NCI-H2029 (cell line): ENCODE measurements at places on chromosomes 2 and 18.

GRCh38 chr18:68742206-68742605 is 27.3 kb upstream of the TMX3 start:
- no peak for DNase-seq

DNA sequence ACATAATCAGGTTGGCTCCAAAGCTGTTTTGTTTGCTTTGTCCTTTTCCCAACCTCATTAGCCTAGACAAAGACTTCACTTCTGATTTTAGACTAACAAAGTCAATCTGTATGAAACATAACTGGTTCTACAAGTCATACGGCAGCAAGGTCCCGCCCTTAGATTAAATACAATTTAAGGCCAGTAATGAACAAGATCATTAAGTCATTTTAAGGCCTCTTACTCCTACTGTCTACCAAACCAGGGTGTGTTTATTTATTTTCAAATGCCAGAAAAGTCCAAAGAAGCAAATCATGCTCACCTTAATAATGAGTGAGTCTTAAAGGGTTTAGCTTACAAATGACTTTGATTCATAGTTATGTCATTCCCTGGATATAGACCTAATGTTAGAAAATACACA is 148.4 kb upstream of the ACVR2A start:
- DNase-seq: no peak

GRCh38 chr2:48016225-48017019 is 110.1 kb upstream of the FBXO11 start:
- no peak for DNase-seq

DNA sequence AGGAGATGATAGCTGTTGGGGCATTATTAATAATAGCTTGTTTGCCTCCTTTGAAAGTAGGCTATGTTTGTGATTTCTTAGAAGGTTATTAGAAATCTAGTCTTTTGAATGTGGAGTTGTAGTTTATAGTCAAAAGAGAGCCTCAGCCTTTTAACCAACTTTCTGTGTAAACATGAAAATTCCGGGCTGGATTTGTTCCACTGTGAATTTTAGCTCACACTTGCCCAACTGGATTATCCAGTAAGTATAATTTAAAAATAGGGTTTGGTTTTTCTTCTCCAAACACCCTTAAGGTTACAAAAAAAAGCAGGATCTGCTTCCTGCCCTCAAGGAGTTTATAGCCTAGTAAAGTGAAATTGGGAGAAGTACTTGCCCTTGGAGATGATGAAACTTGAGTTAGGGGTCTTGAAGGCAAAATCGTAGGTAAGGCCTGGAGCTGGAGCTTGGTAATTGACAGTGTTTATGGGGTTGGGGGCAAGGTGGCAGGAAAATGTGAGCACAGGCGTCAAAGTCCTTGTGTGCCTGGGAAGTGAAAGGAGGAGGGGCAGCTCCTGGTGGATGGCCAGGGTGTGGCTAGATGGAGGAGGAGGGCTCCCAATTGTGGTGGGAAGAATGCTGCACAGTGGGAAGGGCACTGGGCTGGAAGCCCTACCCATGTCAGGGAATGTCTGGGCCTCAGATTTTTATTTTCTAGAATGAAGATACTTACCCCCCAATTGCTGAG is 21.3 kb downstream of the ITGA6 start:
- no peak for DNase-seq

DNA sequence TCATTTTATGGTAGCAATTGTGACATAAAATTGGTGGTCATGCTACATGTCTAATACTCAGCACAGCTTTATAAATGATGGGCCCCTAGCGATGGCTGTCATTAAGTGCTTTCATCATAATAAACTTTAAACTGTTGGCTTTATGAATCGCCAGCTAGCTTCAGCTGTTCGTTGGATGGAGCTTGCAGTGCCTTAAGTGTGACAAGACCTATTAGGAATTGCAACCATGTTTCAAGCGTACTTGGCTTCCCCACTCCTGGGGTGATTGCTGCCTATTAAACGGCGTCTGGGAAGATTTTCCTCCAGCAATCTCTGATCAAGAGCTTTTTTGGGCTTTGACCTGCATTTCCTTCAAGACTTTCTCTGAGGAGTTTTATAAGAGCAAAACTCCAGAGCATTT is 164.5 kb upstream of the SIX3 start:
- DNase-seq: no peak

GRCh38 chr18:46333431-46334135 is 229.4 kb downstream of the HAUS1 start:
- peak; percentile 68 for DNase-seq

DNA sequence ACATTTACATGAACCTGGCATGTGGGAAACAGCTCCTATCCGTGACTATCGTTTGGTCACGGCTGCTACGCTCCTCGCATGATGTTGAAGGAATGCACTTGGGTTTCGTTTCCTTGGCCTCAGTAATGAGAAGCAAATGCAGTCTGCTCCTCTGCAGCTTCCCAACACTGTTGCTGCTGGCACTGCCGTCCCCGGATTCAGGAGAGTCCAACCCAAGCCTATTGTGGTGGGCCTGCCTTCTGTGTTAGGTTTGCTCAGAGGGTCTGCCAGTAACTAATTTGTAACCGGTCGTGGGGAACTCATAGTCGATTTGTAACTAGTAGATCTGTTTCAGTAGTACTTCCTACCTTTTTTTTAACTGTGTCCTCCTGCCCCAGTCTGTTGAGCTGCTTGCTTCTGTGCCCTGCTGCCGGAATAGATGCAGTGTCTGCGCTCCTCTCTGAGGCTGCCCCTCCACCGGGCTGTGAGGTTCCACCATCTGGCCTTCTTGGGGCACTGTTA is 58.4 kb downstream of the WDSUB1 start:
- DNase-seq: no peak

GRCh38 chr2:890214-890613 is 60.4 kb upstream of the SNTG2 start:
- DNase-seq: no peak

GRCh38 chr2:192357217-192357616 is 162.5 kb upstream of the TMEFF2 start:
- no peak for DNase-seq

GRCh38 chr18:52409727-52410126 is 69.7 kb downstream of the DCC start:
- no peak for DNase-seq

DNA sequence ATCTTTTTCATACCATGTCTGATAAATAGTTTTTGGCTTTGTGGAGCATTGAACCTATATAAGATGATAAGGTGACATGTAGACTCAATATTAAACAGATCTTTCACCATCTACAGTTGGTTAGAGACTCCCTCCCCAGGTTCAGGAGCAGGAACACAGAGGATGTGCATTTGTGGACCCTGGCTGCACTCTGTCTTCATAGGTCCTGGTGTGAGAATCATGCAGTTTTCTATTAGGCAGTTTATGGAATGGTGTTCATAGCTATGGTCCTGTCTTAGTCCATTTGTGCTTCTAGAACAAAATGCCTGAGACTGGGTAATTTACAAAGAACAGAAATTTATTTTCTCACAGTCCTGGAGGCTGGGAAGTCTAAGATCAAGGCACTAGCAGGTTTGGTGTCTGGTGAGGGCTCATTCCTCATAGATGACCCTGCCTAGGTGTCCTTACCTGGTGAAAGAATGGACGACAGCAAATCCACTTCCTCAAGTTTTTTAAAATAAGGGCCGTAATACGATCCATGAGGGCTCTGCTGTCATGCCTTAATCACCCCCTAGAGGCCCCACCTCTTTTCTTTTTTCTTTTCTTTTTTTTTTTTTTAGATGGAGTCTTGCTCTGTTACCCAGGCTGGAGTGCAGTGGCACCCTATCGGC is 35.3 kb upstream of the FAM98A start:
- no peak for DNase-seq

DNA sequence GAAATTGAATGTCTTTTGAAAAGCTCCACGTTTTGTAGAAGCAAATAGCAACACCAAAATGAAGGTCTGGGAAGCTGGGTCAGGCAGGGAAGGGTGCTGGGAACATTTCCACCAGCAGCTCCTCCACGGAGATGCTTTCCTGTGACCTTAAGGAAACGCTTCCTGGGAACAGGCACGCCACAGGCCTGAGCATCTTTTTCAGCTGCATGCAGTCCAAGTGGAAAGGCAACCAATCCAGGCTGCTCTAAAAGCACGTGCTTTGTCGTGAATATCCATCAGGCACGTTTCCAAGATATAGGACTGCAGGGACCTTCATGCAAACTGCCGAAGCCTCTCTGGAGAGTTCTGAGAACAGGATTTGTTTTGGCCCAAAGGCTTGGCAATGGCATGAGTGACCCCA is 109.3 kb downstream of the KLHL29 start:
- no peak for DNase-seq

DNA sequence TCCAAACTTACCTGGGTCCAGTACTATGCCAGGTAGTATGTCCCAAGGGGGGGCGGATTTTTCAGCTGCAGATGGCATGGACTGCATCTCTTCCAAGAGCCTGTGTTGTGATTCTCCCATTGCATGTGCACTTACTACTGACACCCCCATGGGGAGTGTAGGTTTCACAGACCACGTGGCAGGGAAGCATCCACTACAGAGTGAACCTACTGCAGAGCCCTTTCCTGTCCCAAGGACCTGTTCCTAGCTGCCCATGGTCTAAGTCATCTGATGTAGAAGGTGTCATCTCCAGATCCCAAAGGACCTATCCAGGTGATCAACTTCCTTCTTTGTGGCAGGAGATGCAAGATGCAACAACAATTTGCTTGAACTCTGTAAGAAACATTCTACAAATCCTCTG is 9.9 kb upstream of the SULT1C3 start:
- DNase-seq: no peak

DNA sequence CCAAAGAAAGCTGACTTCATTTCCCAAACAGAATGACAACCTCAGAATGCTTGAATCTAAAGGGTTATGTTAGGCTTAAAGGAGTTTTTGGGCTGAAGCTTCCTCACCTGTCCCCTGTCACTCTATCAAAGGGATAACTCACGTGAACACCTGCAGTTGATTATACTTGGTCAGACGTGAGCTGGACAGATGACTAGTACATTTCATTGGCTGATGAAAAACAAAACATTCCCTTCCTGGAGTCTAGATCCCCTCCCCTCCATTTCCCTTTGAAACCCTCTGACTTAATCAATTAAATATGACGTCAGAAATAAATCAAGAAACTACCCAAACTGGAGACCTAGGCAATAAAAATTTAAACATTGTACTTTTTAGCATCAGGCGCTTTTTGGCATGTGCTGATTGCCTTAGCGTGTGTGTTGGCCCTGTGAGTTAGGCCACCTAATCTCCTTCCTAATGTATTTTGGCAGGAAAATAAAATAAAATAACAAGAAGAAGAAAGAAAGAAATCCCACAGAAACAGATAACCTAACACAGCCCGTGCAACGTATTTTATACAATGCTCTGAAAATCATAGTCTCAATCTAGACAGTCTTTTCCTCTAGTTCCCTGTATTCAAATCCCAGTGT is 159.0 kb downstream of the ANTXR1 start:
- DNase-seq: no peak

- no peak for DNase-seq
Observed at GRCh38 chr2:63054841-63055225, 4.2 kb downstream of the OTX1 start.

GRCh38 chr2:54456612-54457322 is 640 bp downstream of the SPTBN1 start:
- DNase-seq: no peak
